PC-9 (cell line): ENCODE measurements at places on chromosomes 2 and 18. TPM values are rescaled to one million over a fixed set of nuclear protein-coding genes. Genes with fewer than 3 reads are reported as not detected.

GRCh38 chr2:80078290-80079036 lies 226.1 kb downstream of the LRRTM1 start:
- peaks cover 10% of the 10 kb centered on the region; the same call in 1 of the 2 replicates for H3K27me3 ChIP-seq
- DNase-seq, result no peak
- H3K4me1 ChIP-seq, result no peaks in the 10 kb centered on the region
- H3K4me3 ChIP-seq, result no peak overlapping the region

DNA sequence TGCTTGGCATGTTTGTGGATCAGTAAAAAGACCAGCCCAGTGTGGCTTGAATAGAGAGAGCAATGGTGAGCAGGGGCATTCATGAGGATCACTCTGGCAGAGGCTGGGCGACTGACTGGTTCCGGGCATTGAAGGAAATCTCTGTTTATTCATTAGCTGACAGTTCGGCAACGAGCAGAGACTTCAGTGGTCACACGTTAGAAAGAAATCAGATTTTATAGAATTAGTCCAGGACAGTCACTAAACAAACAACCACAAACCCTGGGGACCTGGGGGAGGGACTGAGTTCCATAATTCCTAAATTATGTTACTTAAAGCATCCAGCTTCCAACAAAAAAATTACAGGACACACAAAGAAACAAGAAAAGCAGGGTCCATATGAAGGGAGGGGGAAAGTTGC lies 72.5 kb downstream of the NOL10 start:
- H3K4me1 ChIP-seq, result no peaks in the 10 kb centered on the region
- no peak overlapping the region for H3K4me3 ChIP-seq

DNA sequence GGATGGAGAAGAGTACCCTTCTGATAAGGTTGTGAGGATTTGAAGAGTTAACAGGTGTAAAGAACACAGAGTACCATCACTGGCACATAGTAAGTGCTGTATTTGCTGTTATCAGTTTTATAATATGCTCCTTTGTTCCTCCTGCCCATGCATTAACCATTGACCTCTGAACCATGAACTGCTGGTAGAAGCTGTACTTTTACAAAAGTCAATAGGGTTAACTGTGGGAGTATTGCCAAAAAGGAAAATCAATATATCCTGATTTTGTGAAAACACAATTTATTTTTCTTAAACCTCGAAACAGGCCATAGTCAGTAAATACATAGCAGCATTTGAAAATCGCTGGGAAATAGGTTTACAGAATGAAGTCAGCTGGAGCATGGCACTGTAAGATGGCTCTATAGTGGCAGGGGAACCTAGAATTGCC lies 18.9 kb upstream of the ACAA2 start:
- H3K27me3 ChIP-seq, result no peaks in the 10 kb centered on the region
- H3K4me3 ChIP-seq, result no peak overlapping the region
- peaks cover 7% of the 10 kb centered on the region for H3K36me3 ChIP-seq
- no peak overlapping the region for H3K27ac ChIP-seq

DNA sequence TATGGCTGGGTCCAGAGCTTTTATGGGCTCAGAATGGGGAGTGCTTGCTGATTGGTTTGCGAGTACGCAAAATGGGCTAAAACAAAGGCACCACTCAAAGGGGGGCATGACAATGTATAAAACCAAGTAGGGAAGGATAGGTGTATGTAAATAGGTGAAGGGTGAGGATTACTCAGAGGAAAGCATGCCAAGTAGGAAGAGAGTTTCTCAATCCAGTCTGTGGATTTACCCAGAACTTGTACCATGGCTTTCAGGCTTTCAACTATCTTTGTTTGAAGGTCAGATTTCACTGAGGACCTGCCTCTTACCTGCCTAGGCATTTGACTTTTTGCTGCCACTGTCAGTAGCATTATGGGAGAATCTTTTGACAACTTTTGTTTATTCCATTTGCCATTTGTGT lies 92.3 kb downstream of the RAB3GAP1 start:
- no peak overlapping the region for H3K4me3 ChIP-seq
- H3K36me3 ChIP-seq, result peaks cover 15% of the 10 kb centered on the region; the same call in 1 of the 2 replicates
- H3K27ac ChIP-seq, result no peak overlapping the region
- H3K27me3 ChIP-seq, result no peaks in the 10 kb centered on the region
- DNase-seq, result no peak
- H3K4me1 ChIP-seq, result peaks cover 7% of the 10 kb centered on the region; the same call in 1 of the 2 replicates

GRCh38 chr2:241804326-241805229 lies 4.4 kb upstream of the NEU4 start:
- peaks cover 14% of the 10 kb centered on the region for H3K27me3 ChIP-seq
- no peaks in the 10 kb centered on the region for H3K4me1 ChIP-seq
- no peaks in the 10 kb centered on the region for H3K36me3 ChIP-seq
- DNase-seq, result no peak
- no peak overlapping the region for H3K4me3 ChIP-seq

- H3K4me1 ChIP-seq, result no peaks in the 10 kb centered on the region
- no peak for DNase-seq
- no peak overlapping the region for H3K27ac ChIP-seq
Measured at GRCh38 chr2:80300954-80301353, 3.6 kb downstream of the LRRTM1 start.

COA5 gene
- 37.5 and 43.6 TPM in 2 replicates for total RNA-seq

FZD7 gene
- 26.8 and 30.9 TPM in 2 replicates for total RNA-seq

ESCO1 gene
- 10.8 and 11.3 TPM in 2 replicates for total RNA-seq

DNA sequence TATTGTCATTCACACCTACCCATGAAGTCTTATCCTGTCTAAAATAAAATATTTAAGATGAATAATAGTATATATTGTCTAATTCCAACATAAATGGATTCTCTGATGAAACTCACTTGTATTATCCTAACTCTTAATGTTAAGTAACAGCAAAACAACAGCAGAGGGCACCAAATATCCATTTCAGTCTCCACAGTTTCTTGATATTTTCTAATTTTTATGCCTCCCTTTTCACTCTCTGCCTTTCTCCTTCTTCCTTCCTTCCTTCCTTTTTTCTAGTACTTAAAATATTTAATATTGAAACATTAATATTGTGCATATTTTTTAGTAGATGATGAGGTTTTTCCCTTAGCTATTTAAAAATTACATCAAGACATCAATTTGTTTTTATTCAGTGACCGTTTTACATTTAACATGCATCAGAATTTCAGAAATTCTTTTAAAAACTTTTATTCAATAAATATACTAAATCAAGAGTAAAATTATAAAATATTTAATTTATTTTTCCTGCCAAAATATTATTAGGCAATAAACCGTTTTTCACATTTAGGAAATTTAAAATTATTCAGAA lies 97.6 kb downstream of the WDR7 start:
- no peak overlapping the region for H3K27ac ChIP-seq
- no peaks in the 10 kb centered on the region for H3K4me1 ChIP-seq
- no peak for DNase-seq
- H3K27me3 ChIP-seq, result no peaks in the 10 kb centered on the region
- no peak overlapping the region for H3K4me3 ChIP-seq

LYG1 gene
- 0.78 and 1.5 TPM in 2 replicates for total RNA-seq

DNA sequence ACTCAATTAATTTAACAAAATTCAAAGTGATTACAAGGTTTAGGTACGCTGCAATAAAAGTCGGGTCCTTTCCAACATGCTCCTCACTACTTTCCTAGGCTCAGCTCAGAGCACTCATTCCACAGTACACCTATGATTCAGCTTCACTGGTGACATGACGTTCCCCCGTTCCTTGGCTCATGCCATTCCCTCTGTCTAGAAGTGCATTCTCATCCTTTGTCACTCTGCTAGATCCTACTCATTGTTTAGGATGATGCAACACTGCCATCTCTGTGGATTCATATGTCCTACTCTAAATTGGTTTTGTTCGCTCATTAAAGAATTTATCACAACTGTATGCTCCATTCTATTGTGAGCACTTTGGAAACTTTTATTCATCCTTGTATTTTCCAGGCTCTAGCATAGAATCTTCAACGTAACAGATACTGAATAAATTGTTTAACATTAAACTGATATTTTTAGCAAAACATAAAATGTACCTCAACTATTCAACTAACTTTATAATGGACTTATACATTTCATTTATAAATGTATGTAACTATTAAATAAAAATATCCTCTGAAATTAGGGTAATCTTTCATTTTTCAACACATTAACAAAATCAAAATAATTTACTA lies 78.6 kb downstream of the FAM228A start:
- no peaks in the 10 kb centered on the region for H3K4me1 ChIP-seq
- no peak overlapping the region for H3K27ac ChIP-seq
- no peak overlapping the region for H3K4me3 ChIP-seq
- H3K27me3 ChIP-seq, result no peaks in the 10 kb centered on the region

GRCh38 chr2:88729061-88729745 lies 37.7 kb downstream of the RPIA start:
- H3K4me3 ChIP-seq, result no peak overlapping the region
- no peak overlapping the region for H3K27ac ChIP-seq
- H3K27me3 ChIP-seq, result no peaks in the 10 kb centered on the region
- H3K36me3 ChIP-seq, result no peaks in the 10 kb centered on the region

PIEZO2 gene
- total RNA-seq, result not detected in 2 replicates

GRCh38 chr2:43559391-43560230 lies 36.2 kb downstream of the THADA start:
- peaks cover 41% of the 10 kb centered on the region; the same call in 1 of the 2 replicates for H3K36me3 ChIP-seq
- no peak for DNase-seq
- H3K4me3 ChIP-seq, result no peak overlapping the region
- no peaks in the 10 kb centered on the region for H3K27me3 ChIP-seq

- H3K27me3 ChIP-seq, result no peaks in the 10 kb centered on the region
- no peak overlapping the region for H3K4me3 ChIP-seq
- no peaks in the 10 kb centered on the region for H3K36me3 ChIP-seq
- no peak for DNase-seq
Measured at GRCh38 chr2:164080486-164080885, 344.7 kb upstream of the FIGN start.

- DNase-seq, result no peak
- H3K27me3 ChIP-seq, result no peaks in the 10 kb centered on the region
Measured at GRCh38 chr2:203949228-203949627, 12.7 kb downstream of the ICOS start.

MCEE gene
- total RNA-seq, result 12.5 and 15.8 TPM in 2 replicates

PRR30 gene
- not detected in 2 replicates for total RNA-seq

KIF5C gene
- 0.07 and 0.23 TPM in 2 replicates for total RNA-seq

DNA sequence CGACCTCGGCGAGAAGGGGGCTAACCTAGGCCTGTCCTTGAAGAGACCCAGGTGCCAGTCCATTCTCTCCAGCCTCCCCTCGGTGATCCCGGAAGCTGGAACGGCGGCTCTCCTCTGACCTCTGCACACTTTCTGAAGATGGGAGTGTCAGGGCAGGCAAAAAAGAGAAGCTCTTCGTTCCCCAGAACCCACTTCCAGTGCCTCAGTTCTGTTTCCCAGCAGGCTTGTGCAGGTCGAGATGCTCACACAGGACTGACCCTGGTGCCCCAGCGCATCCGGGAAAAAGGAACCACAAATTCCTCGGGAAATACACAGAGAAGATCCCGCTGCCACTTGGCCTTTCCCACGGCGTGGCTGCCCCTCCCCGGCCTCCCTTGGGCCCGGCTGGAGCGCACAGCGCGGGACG lies 681 bp upstream of the PTPN18 start:
- H3K4me1 ChIP-seq, result peaks cover 16% of the 10 kb centered on the region
- no peak overlapping the region for H3K27ac ChIP-seq
- DNase-seq, result no peak

MAP2 gene
- 67.7 and 71.1 TPM in 2 replicates for total RNA-seq

GRCh38 chr18:54069729-54070128 lies 154.7 kb downstream of the MBD2 start:
- DNase-seq, result no peak
- no peaks in the 10 kb centered on the region for H3K36me3 ChIP-seq
- no peak overlapping the region for H3K4me3 ChIP-seq
- no peak overlapping the region for H3K27ac ChIP-seq

- H3K27ac ChIP-seq, result no peak overlapping the region
- no peaks in the 10 kb centered on the region for H3K36me3 ChIP-seq
- no peaks in the 10 kb centered on the region for H3K4me1 ChIP-seq
- no peak for DNase-seq
- no peak overlapping the region for H3K4me3 ChIP-seq
Measured at GRCh38 chr2:182831921-182832320, 34.5 kb downstream of the FRZB start.

- no peak overlapping the region for H3K27ac ChIP-seq
- no peaks in the 10 kb centered on the region for H3K4me1 ChIP-seq
- DNase-seq, result no peak
- no peak overlapping the region for H3K4me3 ChIP-seq
- H3K36me3 ChIP-seq, result no peaks in the 10 kb centered on the region
- H3K27me3 ChIP-seq, result no peaks in the 10 kb centered on the region
Measured at GRCh38 chr18:5662586-5663090, 118.8 kb upstream of the EPB41L3 start.

DNA sequence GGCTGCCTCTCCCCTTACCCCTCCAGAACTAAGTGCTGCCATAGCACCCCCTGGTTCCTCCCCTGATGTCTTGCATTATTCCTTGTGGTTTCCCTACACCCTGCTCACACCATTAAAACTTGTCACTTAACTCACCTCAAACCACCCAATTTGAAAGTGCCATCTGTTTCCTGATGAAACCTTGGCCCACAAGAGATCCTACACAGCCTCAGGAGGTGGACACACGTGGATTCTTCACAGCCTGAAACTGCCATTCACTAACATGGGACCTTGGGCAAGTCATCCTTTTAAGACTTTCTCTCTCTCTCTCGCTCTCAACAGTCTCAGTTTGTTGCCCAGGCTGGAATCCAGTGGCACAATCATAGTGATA lies 27.5 kb upstream of the FAM124B start:
- H3K4me1 ChIP-seq, result no peaks in the 10 kb centered on the region
- no peaks in the 10 kb centered on the region for H3K27me3 ChIP-seq
- H3K27ac ChIP-seq, result no peak overlapping the region
- DNase-seq, result no peak

- H3K27ac ChIP-seq, result no peak overlapping the region
- H3K27me3 ChIP-seq, result no peaks in the 10 kb centered on the region
- no peak for DNase-seq
- no peaks in the 10 kb centered on the region for H3K4me1 ChIP-seq
Measured at GRCh38 chr18:37385846-37386778, 179.5 kb downstream of the CELF4 start.

GRCh38 chr2:74869517-74869916 lies 35.6 kb downstream of the HK2 start:
- DNase-seq, result no peak
- no peak overlapping the region for H3K4me3 ChIP-seq
- peaks cover 15% of the 10 kb centered on the region; the same call in 1 of the 2 replicates for H3K36me3 ChIP-seq
- H3K27ac ChIP-seq, result no peak overlapping the region
- H3K4me1 ChIP-seq, result peaks cover 46% of the 10 kb centered on the region
